Activated CD4-positive, alpha-beta T cell treated with anti-CD3 and anti-CD28 coated beads, Interleukin-2, amount 50 U/mL, for 48 hours (primary cell): ENCODE measurements at places on chromosomes 6 and 20.

- no peak for DNase-seq
Measured at GRCh38 chr6:52498538-52499017, 78.3 kb downstream of the TRAM2 start.

DNA sequence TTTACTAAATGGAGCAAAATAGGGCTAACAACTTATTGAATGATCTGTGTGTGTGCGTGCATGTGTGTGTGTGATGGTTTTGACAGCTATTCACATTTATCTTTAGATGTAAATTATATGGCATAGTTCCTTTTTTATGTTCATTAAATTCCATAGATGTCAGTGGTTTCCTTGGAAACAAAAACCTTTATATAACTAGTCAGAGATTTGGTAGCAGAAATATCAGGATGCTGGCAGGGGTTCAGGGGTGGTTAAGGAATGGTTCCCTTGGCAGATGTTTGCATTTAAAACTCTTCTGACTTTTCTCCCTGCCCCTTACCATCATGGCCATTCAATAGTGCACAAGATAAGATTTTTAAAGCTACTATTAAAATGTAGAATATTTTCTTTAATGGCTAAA is 256.6 kb downstream of the PLCB1 start:
- no peak for DNase-seq

- DNase-seq, result no peak
Measured at GRCh38 chr6:168103050-168103830, 24.2 kb upstream of the FRMD1 start.

DNA sequence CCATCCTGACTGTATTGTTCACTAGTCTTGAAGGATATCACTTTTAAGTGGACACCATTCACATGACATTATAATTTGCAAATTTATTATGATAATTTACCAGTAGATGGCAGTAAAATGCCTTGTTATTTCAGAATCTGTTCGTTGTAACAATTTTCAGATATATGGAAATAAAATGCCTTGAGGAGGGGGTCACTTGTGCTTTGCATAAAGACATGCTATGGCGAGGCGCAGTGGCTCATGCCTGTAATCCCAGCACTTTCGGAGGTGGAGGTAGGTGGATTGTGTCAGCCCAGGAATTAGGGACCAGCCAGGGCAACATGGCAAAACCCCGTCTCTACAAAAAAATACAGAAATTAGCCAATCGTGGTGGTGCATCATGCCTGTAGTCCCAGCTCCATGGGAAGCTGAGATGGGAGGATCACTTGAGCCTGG is 9.0 kb upstream of the NCOA6 start:
- DNase-seq, result no peak

DNA sequence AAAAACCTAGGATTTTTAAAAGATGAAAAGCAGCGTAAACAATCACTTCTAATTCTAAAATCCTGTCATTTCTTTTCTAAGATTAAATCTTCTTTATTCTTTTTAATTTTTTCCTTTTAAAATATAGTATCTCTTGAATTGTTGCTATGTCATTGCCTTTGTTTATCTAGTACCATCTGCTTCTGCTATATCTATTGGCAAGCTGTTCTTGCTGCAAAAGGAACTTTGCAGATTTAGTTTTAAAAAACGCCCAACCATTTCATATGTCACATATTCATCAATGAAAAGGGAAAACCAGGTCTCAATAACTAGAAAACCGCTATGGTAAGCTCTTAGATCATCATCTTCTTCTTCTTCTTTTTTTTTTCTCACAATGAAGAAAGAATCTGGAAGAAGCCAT is 11.5 kb upstream of the EEF1A1 start:
- DNase-seq, result no peak

- no peak for DNase-seq
Measured at GRCh38 chr20:8438748-8439147, 306.7 kb downstream of the PLCB1 start.

GRCh38 chr6:424741-425417 is 33.3 kb downstream of the IRF4 start:
- peak; percentile 3 for DNase-seq

DNA sequence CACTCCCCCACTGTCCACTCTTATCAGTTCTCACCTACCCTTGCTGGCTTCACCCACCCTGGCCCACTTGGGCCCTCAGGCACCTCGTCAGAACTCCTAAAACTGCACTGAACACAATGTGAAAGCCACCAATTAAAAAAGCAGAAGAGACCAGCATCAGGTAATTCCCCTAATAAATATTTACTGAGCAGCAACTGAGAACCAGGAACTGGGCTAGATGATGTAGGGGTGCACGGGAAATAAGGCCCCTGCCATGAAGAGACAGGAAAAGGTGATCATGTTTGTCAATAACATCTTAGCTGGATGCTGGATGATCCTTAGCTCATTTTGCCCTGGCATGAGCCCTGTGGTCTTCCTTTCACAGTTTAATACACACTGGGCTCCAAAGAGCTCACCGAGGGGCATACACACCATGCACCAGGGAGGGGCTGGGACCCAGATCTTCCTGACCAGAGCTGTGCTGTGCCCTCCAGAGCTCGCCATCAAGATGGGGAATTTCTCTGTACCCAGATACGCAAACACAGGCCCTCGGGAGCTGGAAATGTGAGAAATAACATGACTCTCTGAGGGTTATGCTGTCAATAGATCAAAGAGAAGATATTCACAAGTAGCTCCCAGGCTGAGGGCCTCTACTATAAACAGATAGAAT is 113.6 kb upstream of the SLC22A16 start:
- DNase-seq, result peak; percentile 3

DNA sequence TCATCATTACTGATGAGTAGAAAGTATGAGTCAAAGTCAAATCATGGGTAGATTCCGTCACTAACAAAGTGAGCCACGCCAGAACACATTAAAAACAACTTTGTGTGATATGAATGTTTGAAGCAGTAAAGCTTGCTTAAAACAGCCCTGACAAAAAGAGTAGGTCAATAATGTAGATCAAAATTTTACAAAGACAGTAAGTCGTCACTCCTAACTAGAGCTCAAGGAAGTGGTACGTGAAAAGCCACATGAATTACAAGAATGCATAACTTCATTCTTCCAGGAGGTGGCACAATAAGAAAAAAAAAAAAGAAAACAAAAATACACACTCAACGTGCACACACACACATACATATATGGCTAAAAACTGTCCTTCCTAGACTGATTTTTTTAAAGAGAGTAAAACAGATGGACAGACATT is 69.9 kb downstream of the HACE1 start:
- DNase-seq, result no peak

DNA sequence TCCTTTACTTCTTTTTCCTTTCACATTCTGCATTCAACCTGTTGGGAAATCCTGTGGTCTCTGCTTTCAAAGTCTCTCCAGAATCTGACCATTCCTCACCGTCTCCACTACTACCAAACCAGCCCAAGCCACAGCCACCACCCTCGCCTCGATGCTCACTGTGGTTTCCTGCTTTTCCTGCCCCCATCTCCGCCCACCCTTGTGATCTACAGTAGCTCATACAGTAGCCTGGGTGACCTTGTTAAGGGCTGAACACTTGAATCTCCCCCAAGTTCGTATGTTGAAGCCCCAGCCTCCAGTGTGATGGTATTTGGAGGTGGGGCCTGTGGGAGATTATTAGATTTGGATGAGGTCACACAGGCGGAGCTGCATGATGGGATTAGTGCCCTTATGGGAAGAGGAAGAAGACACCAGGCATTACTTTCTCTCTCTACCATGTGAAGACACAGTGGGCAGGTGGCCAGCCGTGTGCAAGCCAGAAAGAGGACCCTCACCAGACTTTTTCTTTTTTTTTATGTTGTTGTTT is 189.0 kb upstream of the UST start:
- peak; percentile 31 for DNase-seq

- no peak for DNase-seq
Measured at GRCh38 chr6:123788319-123788718, 15.3 kb upstream of the NKAIN2 start.

- no peak for DNase-seq
Measured at GRCh38 chr6:39776581-39776980, 15.6 kb upstream of the DAAM2 start.

- no peak for DNase-seq
Measured at GRCh38 chr20:3111507-3111906, 27.0 kb upstream of the AVP start.

- no peak for DNase-seq
Measured at GRCh38 chr20:41574802-41575389, 43.3 kb downstream of the CHD6 start.

GRCh38 chr6:6746333-6746969 is 157.9 kb downstream of the LY86 start:
- DNase-seq, result no peak

DNA sequence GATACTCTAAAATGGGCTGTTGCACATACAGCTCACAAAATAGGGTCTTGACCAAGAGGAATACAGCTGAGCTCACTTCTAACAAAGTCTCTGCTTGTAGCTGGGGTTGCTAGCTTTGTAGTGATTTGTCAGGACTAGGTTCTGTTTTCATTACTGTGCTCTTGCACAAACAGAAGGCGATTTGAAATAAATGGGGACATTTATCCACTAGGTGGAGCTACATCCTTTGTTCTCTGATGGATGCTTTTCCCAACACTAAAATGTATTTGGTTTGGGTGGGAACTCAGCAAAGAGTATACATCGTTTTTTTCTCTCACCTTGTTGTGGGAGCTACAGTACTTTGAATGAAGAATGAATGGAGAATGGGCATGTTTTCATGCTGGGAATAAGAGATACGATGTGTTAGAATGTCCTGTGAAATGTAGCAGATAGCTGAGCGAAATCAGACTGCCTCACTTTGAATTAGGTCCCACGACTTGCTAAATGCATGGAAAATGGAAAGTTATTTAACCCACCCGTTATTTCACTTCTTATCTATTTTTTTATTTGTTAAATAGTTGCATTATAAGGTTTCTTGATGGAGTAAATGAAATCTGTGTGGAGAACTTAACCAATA is 494.7 kb upstream of the MAP3K7 start:
- no peak for DNase-seq

GRCh38 chr20:434661-435419 is 26.7 kb downstream of the RBCK1 start:
- DNase-seq, result no peak

DNA sequence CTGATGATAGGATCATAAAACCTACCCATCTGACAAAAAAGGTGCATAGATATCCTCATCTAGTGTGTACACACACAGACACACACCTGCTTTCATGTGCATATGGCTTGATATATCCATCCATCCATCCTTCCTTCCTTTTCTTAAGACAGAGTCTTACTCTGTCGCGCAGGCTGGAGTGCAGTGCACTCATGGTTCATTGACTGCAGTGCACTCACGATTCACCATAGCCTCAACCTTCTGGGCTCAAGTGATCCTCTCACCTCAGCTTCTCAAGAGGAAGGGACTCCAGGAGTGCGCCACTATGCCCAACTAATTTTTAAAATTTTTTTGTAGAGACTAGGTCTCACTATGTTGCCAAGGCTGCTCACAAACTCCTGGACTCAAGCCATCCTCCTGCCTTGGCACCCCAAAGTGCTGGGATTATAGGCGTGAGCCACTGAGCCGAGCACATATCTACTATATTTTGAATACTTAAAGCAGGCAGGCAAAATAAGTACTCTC is 27.1 kb downstream of the ADNP start:
- DNase-seq, result no peak

- DNase-seq, result no peak
Measured at GRCh38 chr6:135527116-135527959, 29.8 kb upstream of the AHI1 start.

DNA sequence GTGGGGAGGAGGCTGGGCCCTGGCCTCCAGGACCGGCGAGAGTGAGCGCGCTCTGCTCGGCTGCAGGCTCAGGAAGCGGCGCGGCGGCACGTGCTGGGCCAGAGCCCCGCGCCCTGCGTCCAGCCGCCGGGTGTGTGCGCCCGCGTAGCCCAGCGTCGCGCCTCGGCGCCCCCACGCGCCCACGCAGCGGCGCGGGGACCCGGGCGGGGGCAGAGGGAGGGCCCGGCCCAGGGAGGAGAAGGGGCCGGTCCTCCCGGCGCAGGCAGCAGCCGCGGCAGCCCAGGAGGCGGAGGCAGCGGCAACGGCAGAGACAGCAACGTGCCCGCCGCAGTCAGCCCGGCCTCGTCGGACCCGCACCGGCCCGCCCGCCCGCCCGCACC is at the start of gene EYA2:
EYA2 (plus strand) TSS at position 265 of the 380 bp plus-strand sequence. CDS start 95,168 bp downstream, outside the sequence.
- DNase-seq, result no peak

DNA sequence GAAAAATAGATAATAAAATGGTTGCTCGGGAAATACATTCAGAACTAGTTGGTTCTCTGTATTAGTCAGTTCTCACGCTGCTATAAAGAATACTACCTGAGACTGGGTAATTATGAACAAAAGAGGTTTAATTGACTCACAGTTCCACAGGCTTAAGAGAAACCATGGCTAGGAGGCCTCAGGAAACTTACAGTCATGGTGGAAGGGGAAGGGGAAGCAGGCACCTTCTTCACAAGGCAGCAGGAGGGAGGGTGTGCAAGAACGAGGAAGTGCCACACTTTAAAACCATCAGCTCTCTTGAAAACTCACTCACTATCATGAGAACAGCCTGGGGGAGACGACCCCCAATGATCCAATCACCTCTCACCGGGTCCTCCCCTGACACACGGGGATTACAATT is 24.2 kb upstream of the SNX9 start:
- DNase-seq, result peak; percentile 30

- no peak for DNase-seq
Measured at GRCh38 chr20:17500271-17500670, 30.9 kb downstream of the BFSP1 start.

GRCh38 chr6:112249489-112249888 is 4.9 kb downstream of the LAMA4 start:
- no peak for DNase-seq
